H1 (cell line): ENCODE measurements at places on chromosomes 12 and 14. TPM values are rescaled to one million over a fixed set of nuclear protein-coding genes. Genes with fewer than 3 reads are reported as not detected.

Gene RNASE3
- polyA plus RNA-seq = not detected in 2 replicates

Gene DCTN2
- 91.9 and 140 TPM in 2 replicates for polyA plus RNA-seq

Gene C14orf132
- 11.7 and 16.6 TPM in 2 replicates for polyA plus RNA-seq

Gene CCND2
- 35.7 and 41.7 TPM in 2 replicates for polyA plus RNA-seq

Gene CMA1
- polyA plus RNA-seq = not detected in 2 replicates
